ENCODE measurements at places on chromosomes 16 and 17.

- DNase-seq: no peak
Measured at GRCh38 chr17:1744551-1745512, 2.2 kb downstream of the SERPINF2 start.

DNA sequence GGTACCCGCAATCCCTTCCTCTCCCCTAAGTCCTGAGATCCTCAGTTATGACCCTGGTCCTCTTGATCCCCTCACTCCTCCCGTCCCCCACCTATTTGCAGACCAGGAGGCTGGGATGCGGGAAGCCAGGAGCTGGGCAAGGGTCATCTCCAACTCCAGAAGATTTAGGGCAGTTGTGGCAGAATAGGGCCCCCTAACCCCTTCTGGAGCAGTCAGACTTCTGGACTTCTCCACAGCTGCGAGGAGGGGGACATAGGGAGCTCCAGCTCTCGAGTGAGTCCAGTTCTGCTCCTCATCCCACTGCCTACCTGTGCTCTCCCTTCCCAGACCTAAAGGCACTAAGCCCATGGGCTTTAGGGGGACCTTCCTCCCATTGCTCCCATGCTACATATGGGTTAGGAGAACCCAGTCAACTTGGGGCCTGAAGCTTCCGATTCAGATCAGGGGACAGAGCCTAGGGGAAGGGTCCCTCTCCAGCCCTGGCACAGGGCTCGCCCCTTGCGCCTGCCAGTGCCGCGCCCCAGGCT, 1.3 kb downstream of the WNK4 start:
- no peak for DNase-seq

DNA sequence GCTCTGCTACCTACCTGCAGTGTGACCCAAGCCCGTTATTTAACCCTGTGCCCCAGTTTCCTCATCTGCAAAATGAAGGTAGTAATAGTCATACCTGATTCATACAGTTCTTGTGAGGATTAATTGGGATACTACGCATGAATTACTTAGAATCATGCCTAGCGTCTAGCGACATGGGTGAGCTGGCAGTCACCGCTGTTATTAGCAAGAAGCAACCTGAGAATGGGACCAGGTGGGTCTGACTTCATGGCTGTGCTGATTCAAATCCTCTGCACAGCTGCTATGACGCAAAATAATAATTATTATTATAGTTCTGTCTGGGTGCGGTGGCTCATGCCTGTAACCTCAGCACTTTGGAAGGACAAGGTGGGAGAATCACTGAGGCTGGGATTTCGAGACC, 7.9 kb downstream of the SOCS1 start:
- no peak for DNase-seq

DNA sequence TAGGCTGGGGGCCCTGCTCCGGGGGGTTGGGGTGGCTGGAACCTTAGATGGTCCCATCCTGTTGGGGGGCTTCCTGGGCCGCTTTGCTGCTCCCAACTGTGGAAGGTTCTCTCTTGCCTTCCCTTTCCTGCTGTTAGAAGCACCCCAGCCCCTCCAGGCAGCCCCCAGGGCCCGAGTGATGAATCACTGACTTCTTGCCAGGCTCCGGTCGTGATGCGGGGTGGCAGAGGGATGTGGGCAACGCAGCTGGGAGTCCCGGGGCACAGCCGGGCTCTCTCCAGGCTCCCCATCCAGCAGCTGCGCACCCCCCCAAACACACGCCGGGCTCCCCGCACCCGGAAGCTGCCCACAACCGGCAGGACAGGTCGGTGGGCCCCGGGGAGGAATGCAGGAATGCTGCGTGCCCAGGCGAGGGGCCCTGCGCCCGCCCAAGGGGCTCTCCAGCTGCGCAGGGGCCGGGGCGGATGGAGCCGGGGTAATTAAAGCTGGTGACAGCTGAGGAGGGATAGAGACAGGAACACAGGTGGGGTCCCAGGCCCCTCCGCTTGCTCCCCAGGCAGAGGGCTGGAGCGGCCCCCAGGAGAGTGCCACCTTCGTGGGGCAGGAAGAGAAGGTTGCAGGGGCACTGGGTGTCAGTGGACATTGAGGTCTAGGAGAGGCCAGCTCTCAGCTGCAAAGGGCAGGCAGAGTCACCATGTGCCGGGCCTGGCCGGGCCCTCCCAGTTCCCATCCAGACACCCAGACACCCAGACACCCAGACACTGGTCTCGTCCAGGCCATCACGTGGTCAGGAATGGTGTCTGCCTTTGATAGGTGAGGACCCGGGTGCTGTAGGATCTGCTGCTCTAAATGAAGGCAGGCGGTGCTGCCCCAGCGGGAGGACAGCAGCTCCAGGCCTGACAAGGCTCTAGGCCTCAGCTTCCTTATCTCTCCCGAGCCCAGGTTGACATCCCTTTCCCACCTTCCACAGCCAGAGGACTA, 15.0 kb upstream of the SLC38A10 start:
- DNase-seq: no peak

DNA sequence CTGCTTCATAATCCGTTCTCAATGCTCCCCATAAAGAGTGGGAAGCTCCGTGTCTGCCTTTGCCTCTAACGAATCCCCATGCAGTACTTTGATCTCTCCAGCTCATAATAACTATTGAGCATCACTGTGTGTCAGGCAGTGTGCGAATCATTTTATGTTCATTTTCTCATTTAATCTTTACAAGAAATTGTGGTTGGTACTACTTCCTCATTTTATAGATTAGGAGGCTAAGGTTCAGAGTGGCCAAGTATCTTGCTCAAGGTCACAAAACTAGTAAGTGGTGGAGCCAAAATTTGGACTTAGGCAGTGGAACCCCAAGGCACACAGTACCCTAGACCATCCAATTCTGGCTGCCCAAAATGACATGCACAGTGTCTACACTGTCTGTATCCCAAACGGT, 44.8 kb downstream of the ABCC12 start:
- no peak for DNase-seq

DNA sequence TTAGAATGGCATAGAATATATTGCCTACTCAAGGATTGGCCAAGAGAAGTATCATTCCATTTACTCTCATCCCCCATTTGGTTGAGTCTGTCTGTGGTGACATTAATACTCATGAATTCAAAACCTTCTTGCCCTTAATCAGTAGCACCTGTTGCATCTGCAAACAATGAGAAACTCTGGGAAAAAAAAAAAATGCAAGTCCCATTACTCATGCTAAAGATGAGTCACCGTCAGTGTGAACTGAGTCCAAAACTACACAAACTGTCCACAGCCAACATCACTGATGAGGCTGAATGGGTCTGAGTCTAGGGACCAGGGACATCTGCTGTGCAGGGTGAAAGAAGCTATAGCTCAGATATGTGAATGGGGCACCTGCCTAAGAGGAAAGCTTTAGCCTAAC, 96.9 kb upstream of the ADAMTS18 start:
- no peak for DNase-seq

DNA sequence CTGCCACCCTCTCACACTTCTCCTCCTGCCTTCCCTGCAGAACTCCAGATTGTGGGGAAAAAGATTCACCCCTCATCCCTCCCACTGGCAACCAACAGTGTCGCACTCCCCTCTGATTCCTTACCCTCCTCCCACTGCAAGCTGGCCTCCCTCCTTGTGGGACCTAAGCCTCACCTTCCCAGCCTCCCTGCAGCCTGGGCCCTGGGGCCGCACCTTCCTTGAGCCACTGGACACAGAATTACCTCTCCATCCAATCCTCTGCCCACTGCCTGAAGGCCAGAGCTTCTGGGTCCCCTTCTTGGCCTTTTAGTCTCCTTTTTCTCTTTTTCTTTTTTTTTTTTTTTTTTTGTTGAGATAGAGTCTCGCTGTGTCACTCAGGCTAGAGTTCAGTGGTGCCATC, 33.9 kb downstream of the NGFR start:
- no peak for DNase-seq

GRCh38 chr17:42779304-42779935, 990 bp upstream of the WNK4 start:
- no peak for DNase-seq

GRCh38 chr16:71954699-71955195, 45.5 kb downstream of the PKD1L3 start:
- DNase-seq: no peak

DNA sequence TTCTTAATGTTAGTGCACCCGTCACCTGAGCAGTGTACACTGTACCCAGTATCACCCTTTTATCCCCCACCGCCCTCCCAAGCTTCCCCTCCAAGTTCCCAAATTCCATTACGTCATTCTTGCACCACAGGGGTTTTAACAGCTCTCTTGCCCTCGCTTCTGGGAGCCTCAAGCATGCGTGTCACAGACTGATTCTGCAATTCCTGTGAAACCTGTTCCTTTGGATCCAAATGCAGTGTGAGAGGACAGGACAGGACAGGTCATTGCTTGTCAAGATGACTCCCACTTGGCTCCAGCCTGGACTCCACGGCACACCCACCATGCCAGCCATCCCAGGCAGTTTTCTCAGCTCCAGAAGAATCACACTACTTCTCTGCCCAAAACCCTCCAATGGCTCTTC, 44.1 kb downstream of the CYB5D2 start:
- DNase-seq: no peak

DNA sequence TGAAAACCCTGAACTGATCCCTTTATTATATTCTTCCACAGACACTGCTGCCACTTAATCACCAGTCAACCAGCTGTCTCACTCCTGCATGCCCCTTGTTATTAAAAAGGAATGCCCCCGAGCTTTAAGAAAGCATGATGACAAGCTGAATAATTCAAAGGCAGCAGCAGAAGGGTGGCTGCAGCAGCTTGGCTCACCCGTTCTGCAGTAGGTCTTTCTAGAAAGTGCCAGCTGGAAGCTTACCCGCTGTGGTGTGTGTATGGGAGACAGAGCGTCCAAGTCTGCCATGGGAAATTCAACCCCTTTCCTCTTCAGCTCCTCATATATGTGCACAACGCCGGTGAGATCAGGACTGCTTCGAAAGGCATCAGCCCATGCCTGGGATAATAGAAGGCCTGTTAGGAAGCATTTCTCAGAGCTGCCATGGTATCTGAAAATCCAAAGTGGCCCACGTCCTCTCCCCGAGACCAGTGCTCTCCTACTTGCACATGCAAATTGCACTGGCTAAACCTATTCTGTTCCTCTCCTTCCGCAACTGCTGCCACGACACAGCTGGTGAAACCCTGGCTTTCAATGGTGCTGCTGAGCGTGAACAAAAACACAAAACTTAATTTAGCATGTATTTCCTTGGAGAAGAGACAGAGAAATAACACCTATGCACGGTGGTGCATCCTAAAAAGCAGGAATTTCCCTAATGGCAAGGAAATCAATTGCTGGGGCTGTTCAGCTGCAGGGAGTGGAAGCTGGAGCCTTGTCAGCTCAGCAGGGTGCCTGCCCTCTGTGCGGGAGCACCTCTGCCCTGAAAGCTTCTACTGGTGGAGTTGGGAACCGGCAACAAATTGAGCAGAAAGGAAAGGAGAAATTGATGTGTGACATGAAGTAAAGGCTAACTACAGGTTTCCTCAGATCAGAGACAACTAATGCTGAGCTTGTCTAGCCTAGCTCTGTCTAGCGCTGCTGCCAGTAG, 47.9 kb upstream of the SREBF1 start:
- no peak for DNase-seq

- no peak for DNase-seq
Measured at GRCh38 chr16:24829153-24829552, 16.6 kb upstream of the SLC5A11 start.

- no peak for DNase-seq
Measured at GRCh38 chr17:10046786-10047785, 142.0 kb upstream of the RCVRN start.

- DNase-seq: no peak
Measured at GRCh38 chr16:56554441-56554840, 10.4 kb upstream of the MT4 start.

GRCh38 chr16:51898872-51899271, 648.1 kb downstream of the TOX3 start:
- no peak for DNase-seq

DNA sequence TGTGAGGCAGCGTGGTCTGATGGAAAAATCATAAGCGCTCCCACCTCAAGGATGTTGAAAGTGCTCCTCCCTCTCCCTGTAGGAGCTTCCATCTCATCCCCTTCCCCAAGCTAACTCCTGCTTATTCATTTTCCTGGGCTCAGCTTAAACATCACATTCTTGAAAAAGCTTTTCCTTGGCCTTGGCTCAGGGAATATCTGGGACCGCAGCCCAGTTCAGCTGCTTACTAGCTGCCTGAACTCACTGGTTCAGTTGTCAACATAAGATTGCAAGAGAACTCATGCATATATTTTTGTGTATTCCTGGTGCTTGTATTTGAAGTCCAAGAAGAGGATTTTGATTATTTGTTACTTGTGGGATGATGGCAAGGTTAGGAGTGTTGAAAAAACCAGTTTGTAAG, 91.5 kb downstream of the UTP18 start:
- DNase-seq: no peak

- no peak for DNase-seq
Measured at GRCh38 chr17:70190959-70191805, 21.9 kb downstream of the KCNJ2 start.

DNA sequence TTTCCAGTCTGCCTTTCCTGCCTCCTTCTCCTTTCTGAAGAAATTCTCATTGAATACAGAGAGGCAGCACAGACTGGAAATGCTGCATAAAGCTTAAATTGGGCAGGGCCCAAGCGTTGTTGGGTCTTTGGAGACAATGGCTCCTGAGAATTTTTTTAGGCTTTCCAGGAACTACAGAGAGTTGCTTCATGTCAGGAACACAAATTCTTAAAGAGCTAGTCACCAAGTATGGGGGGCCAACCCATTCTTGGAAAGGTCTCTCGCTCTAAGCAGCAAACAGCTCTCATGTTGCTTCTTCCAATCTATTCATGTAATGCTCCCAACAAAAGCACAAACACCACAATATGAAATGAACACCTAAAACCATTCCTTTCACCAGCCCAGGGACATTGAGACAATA, 6.9 kb downstream of the HNF1B start:
- no peak for DNase-seq

DNA sequence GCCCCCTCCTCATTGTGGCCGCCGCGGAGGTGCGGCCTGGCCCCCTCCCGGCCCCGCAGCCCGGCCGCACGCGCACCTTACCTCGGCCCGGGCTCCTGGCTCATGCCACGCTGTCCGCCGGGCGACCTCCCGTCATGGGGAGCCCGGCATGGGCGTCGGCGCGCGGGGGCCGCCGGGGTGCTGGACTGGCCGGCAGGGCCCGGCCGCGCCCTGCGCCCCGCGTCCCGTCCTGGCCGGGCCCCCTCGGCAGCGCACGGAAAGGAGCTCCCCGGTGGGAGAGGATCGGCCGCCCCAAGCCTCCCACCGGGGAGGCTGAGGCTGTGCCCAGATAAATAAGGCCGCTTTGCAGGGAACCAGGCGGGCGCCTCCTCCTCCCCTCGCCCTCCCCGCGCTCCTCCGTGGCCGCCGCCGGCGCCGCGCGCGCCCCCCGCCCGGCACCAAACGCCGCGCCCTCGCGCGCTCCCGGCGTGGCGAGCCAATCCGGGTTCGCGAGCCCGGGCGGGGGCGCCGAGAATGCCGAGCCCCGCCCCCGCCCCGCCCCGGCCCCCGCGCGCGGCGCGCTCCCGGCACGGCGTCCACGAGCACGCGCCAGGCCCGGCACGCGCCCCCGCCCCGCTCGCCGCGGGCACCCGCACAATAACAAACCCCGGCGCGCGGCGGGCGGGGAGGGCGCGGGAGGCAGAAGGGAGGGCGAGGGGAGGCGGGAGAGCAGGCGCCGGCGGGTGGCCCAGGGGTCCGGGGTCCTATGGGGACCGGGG, at the start of gene FBXL16:
FBXL16 (minus strand) TSS at position 371 of the 758 bp plus-strand sequence. CDS start 8,396 bp downstream, outside the sequence.
- DNase-seq: no peak

GRCh38 chr17:56994009-56994792, 16.3 kb downstream of the SCPEP1 start:
- DNase-seq: no peak
